Renal pelvis (tissue), 12 donors: ENCODE measurements at places on chromosomes 1 and 21. TPM values are rescaled to one million over a fixed set of nuclear protein-coding genes. Genes with fewer than 3 reads are reported as not detected.

DNA sequence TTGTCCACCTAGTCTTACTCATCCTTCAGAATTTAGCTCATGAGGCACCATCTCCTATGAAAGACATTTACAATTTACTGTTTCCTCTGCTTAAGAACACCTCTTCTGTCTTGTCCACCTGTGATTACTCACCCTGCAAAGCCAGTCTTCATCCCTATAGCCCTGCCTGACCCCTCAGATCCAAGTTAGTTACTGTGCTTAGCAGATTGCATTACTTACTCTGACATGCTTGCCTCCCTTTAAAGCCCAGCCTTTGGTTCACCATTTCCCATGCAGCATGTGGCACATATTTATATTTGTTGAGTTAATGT lies 60.9 kb upstream of the VCAM1 start:
- DNase-seq, result no peak

GRCh38 chr1:22750685-22751051 lies 40.0 kb downstream of the EPHB2 start:
- no peak for DNase-seq

B3GALT2 gene
- 12.8 TPM for polyA plus RNA-seq

RPL5 gene
- polyA plus RNA-seq, result 2,768 TPM

C1QB gene
- polyA plus RNA-seq, result 10.4 TPM

DNA sequence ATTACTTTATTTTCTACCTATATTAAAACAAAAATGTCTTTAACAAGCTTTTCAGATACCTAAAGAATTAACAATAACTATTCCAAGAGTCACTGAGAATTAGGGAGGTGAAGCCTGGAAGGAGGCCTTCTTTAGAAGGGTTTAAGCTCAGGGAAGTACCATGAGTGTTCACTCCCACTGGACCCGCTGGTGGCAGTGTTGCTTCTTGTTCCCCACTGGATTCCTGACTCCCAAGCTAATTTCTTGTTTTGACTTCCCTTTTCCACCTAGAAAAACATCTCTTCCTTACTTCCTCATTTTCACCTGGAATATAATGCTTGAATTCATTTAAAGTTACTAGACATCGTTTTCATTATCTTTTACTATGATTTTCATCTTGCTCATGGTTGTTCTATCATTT lies 264.2 kb downstream of the HMCN1 start:
- DNase-seq, result no peak

TPTE gene
- not detected for polyA plus RNA-seq

FAM78B gene
- 1.2 TPM for polyA plus RNA-seq

EEIG2 gene
- 14.4 TPM for polyA plus RNA-seq

GPR3 gene
- 0.84 TPM for polyA plus RNA-seq

DNA sequence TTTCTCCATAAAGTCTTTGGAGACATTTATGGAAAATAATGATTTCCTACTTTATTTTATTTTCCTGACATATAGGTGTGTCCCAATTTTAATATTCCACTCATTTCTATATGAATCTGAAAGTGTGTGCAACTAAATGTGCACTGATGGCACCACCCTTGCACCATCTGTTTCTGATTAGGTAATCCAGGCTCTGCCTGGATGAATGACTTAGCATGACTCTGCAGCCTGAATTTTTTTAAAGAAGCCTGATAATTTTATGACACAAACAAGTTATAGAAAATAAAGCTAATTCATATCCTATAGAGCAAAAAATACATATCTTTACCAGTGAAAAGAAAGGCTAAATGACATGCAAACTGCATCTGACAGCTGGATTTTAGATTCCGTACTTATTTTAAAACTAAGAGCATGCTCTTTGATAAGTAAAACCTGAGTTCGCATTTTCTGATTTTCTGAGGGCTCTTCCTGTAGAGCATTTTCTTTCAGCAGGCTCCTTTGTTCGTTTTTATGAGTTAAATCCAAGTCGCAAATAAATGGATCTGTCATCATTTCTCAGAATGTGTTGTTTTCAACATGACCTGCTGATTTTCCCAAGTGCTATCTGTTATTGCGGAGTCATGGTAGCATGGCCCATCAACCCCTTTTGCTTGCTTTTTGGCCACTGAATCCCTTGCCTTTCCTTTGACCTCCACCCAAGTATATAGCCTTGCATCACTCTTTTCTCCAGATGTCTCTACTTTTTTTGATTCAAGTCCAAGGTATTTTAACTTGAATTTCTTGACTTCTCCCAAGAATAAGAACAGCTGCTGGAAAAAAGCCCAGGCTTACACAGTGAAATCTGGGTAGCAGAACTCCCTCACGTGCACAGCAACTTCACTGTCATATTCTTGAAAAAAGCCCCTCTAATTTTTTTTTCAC lies 52.8 kb upstream of the LYPLAL1 start:
- DNase-seq, result peak; percentile 57

GRCh38 chr21:41834926-41835663 lies 44.0 kb downstream of the PRDM15 start:
- DNase-seq, result no peak

PDC gene
- 0.07 TPM for polyA plus RNA-seq

- no peak for DNase-seq
Measured at GRCh38 chr1:201513498-201514243, 6.7 kb upstream of the CSRP1 start.

DNA sequence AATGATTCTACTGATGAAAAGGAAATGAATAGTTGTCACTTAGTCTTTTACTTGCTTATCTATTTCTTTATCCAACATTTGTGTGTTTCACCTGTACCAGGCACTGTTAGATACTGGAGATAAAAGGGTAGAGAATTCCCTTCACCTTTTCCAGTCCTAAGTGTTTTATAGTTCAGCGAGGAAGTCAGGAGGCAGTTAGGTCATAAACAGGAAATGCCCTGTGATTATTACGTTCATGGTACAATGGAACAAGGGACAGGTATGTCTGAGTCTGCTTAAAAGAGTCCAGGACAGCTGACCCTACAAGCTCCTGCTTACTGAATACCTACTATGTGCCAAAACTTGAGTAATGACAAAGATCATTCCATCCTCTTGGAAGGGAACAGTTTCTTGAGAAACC lies 77.8 kb downstream of the TNR start:
- no peak for DNase-seq

TMEM52 gene
- polyA plus RNA-seq, result 2.2 TPM

FCAMR gene
- 10.5 TPM for polyA plus RNA-seq

GRCh38 chr21:28832013-28832714 lies 160.5 kb downstream of the LTN1 start:
- no peak for DNase-seq

GRCh38 chr1:191134796-191135195 lies 657.1 kb upstream of the BRINP3 start:
- no peak for DNase-seq

- DNase-seq, result peak; percentile 31
Measured at GRCh38 chr1:225999912-226000337, 782 bp upstream of the SDE2 start.

NCF2 gene
- 3.1 TPM for polyA plus RNA-seq

GRCh38 chr1:176456795-176457194 lies 6.2 kb upstream of the PAPPA2 start:
- DNase-seq, result no peak

DNA sequence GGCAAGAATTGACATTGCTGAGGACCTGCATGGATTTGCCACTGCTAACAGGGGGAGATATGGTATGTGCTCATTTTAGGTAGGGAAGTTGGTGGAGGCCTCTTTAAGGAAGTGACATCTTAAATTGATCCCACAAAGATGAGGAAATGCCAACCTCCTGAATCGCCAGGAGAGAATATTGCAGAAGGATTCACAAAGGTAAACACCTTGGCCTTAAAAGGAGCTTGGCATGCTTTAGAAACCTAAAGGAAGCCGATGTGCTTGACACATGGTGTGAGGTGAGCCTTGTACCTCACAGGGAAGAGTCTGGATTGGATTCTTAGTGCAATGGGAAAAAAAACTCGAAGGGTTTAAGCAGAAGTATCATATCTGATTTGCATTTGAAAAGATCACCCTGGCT lies 470.5 kb upstream of the DAB1 start:
- DNase-seq, result no peak

DNA sequence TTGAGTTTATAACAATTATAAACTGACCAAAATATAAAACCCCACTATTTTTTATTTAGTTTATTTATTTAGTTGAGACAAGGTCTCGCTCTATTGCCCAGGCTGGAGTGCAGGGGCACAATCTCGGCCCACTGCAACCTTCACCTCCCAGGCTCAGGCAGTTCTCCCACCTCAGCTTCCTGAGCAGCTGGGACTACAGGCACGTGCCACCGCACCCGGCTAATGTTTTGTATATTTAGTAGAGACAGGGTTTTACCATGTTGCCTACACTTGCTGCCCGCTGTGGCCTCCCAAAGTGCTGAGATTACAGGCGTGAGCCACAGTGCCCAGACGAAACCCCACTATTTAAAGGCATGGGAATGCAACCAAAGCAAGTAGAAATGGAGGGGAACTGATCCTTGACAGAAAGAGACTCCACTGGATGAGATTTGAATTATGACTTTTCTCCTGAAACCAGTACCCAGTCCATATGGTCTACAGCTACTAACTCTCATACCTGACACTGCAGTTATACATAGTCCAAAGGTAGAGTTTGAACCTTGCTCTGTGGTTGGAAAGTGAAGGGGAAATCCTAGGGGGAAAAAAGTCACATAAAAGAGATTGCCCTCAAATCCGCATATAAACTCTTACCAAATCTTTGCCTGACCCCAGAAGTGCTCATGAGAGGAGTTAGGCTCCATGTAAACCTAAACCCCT lies 11.3 kb downstream of the LRRC8C start:
- DNase-seq, result no peak

DNA sequence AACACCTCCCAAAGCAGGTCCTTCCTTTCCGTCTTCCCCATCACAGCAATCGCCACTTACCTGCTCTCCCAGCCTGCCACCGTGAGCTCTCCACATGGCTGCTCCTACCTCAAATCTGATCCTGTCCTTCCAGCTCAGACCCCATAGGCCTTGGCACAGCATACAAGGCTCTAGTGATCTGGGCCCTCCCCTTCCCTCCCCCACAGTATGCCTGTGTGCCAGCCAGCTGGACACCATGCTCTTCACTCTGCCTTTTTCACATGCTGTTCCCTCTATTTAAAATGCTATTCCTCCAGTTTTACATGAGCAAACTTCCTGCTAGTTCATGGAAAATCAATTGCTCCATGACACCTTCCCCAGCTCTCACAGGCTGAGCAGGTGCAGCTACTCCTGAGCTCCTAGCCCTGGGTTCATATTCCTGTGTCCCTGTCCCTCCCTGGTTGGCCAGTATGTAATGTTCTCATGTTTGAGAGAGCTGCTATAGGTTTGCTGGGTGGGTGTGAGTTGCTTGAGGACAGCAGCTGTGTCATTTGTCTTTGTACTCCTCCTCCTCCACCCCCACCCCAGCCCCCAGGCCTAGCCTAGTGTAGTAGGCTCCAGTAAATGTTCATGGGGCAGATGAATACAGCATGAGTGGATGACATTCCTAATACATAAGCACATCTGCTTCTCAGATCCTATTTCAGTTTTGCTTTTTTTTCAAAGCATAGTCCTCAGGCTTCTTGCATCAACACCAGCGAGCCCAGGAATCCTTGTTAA lies 6.3 kb upstream of the TNNT2 start:
- DNase-seq, result no peak

DNA sequence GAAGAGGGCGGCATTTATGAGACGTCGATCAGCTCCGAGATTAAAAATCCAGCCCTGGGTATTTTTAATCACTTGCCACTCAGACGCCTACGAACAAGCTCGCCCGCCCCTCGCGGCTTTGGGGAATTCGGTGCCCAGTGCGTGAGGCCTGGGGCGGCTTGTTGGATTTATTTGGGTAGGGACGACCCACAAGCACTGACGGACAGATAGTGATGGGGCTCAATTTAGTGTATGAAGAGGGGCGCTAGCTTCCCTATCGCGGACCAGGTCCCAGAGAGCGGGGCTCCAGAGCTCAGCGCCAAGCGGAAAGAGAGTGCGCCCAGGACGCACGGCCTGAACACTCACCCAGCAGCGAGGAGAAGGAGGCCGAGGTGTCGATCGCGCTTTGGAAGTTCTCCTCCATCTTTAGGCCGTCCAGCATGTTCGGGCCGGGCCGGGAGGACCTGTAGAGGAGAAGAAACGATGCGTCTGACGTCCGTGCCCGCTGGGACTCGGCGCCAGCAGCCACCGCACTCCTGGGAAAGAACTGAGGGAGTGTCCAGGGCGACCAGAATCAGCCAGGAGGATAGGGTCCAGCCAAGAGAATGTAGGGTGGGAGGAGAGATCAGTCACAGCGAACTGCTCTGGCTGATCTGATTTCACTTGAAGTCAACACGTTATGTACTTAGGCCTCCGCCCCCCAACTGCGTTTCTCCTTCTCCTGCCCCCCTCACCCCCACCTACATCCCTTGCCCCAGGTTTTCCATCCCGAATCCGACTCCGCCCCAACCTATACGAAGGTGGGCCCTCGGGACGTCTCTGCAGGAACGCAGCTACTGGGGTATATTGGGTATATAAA lies 1.2 kb downstream of the LMX1A start:
- DNase-seq, result no peak

HCRTR1 gene
- 0.31 TPM for polyA plus RNA-seq

DNA sequence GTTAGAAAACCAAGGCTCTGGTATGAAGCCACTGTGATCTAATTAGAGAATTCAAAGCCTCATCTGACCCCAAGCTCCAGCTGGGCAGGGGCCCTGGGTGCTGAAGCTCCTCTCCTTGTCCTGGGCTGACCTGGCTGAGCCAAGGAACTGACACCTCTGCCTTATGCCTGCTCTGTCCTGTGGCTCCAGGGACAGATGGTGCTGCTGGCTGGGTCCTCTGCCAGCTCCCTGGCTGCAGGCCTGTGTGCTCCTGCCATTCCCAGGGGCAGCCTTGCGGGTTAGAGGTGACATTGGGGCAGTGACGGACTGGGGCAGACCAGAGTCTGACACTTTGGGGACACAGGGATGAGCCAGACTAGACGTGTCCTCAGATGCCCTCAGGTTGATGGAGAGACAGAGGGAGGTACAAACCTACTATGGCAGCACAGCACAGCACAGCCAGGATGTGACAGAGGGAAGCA lies 11.8 kb downstream of the ACOT11 start:
- DNase-seq, result no peak

KRTAP10-5 gene
- polyA plus RNA-seq, result not detected

DNA sequence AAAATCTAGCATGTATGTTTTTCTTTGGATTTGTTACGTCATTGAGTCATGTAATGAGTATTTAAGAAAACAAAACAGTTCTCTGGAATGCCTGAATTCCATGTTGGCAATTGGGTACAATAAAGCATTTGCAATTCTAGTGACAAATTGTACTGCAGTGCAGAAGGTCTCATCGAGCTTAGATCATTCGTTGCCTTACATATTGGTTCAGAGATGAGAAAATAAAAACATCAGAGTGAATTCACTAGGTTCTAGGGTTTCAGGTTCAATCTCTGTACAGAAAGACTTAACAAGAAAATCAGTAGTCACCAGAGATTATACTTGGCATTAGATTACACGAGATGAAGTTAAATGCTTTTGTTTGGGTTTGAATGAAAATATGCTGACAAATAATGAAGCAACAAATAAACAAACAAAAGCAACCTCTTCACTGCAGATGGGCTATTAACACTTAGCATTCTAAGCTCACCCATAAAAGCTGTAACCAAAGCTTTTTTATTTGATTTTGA lies 124.7 kb downstream of the RYR2 start:
- no peak for DNase-seq

TMEM81 gene
- polyA plus RNA-seq, result 3.8 TPM

AIRE gene
- polyA plus RNA-seq, result 0.99 TPM

GRCh38 chr1:2411801-2412394 lies 466 bp downstream of the PEX10 start:
- no peak for DNase-seq

GRCh38 chr1:207362962-207363860 lies 41.7 kb downstream of the CD55 start:
- no peak for DNase-seq
